Placental epithelial cell (primary cell): ENCODE measurements at places on chromosomes 11 and 22. TPM values are rescaled to one million over a fixed set of nuclear protein-coding genes. Genes with fewer than 3 reads are reported as not detected.

Gene MAJIN
- total RNA-seq, result not detected in 2 replicates

Gene KRTAP5-11
- not detected in 2 replicates for total RNA-seq

Gene PARVG
- under 0.01 TPM in 1 of 2 replicates, not detected in the other for total RNA-seq

Gene MIOX
- not detected in 2 replicates for total RNA-seq

Gene DEUP1
- total RNA-seq, result 0.39 TPM in 1 of 2 replicates, not detected in the other

Gene SCN2B
- total RNA-seq, result not detected in 2 replicates

Gene MRGPRX4
- total RNA-seq, result not detected in 2 replicates

Gene HEPHL1
- under 0.01 and 0.11 TPM in 2 replicates for total RNA-seq

Gene ELFN2
- not detected in 2 replicates for total RNA-seq

Gene NUDT8
- 5.3 and 11.8 TPM in 2 replicates for total RNA-seq

Gene SEC14L6
- total RNA-seq, result not detected in 2 replicates

Gene NTM
- total RNA-seq, result 39.3 and 45.8 TPM in 2 replicates

Gene ACCSL
- not detected in 2 replicates for total RNA-seq

Gene RIC8A
- 162 and 298 TPM in 2 replicates for total RNA-seq

Gene RTN4RL2
- 0.22 TPM in 1 of 2 replicates, not detected in the other for total RNA-seq

Gene USP35
- total RNA-seq, result 9.5 and 11.8 TPM in 2 replicates

Gene TRIM34
- total RNA-seq, result 9.4 and 11.0 TPM in 2 replicates

Gene LMO1
- total RNA-seq, result not detected in 2 replicates

Gene ACTN3
- not detected in 2 replicates for total RNA-seq

Gene GVQW3
- 0.54 and 1.6 TPM in 2 replicates for total RNA-seq

Gene CDHR5
- total RNA-seq, result not detected in 2 replicates

Gene EXPH5
- total RNA-seq, result 11.4 and 29.8 TPM in 2 replicates
